ENCODE measurements at places on chromosomes 1 and 21. TPM values are rescaled to one million over a fixed set of nuclear protein-coding genes. Genes with fewer than 3 reads are reported as not detected.

GRCh38 chr1:160438317-160438918, 38.1 kb downstream of the VANGL2 start:
- no peak overlapping the region for H3K27ac ChIP-seq
- DNase-seq = no peak
- H3K4me3 ChIP-seq = no peak overlapping the region

- no peak for DNase-seq
- H3K27ac ChIP-seq = no peak overlapping the region
- no peaks in the 10 kb centered on the region for H3K36me3 ChIP-seq
- H3K27me3 ChIP-seq = no peaks in the 10 kb centered on the region
- H3K4me1 ChIP-seq = no peaks in the 10 kb centered on the region
Observed at GRCh38 chr1:191134796-191135195, 657.1 kb upstream of the BRINP3 start.

- DNase-seq = no peak
- H3K27ac ChIP-seq = peak overlapping the region; percentile 99
- H3K27me3 ChIP-seq = no peaks in the 10 kb centered on the region
- H3K4me1 ChIP-seq = peaks cover 32% of the 10 kb centered on the region
Observed at GRCh38 chr1:154219541-154219940, 1.2 kb upstream of the UBAP2L start.

- DNase-seq = no peak
- no peaks in the 10 kb centered on the region for H3K4me1 ChIP-seq
- H3K36me3 ChIP-seq = no peaks in the 10 kb centered on the region
- no peak overlapping the region for H3K27ac ChIP-seq
- H3K4me3 ChIP-seq = no peak overlapping the region
Observed at GRCh38 chr1:7561331-7561921, 209.7 kb upstream of the VAMP3 start.

GRCh38 chr1:53582211-53583020, 123.2 kb downstream of the DMRTB1 start:
- no peaks in the 10 kb centered on the region for H3K27me3 ChIP-seq
- no peak overlapping the region for H3K27ac ChIP-seq
- no peak overlapping the region for H3K4me3 ChIP-seq
- H3K36me3 ChIP-seq = no peaks in the 10 kb centered on the region

The EXTL2 gene
- 95.2 TPM for polyA plus RNA-seq

DNA sequence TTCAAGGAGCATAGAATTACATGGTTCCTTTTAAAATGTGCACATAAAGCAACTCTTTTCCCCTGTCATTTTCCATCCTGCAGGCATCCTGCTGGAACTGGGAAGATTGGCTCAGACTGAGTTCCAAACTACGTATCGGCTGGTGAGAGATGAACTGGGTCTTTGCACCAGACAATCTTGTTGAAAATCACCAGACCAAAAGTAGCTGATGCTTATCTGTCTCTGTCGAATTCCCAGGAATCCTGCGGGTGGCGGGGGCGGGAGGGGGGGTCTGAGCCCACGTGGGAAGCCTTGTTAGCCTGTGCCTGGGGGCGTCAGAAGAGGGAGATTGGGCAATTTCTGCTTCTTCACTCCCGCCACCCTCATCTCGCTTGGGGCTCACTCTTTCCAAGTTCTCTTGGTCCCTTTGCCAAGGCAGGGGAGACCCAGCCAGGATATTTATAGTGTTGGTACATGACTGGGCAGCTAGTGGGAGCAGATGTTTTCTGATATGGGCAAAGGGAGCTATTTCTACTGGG, 90.1 kb upstream of the SLC25A33 start:
- H3K27me3 ChIP-seq = no peaks in the 10 kb centered on the region
- DNase-seq = no peak
- no peaks in the 10 kb centered on the region for H3K36me3 ChIP-seq

- DNase-seq = no peak
- peaks cover 32% of the 10 kb centered on the region for H3K4me1 ChIP-seq
- H3K27ac ChIP-seq = no peak overlapping the region
- H3K27me3 ChIP-seq = no peaks in the 10 kb centered on the region
Observed at GRCh38 chr1:18943914-18944572, 12.4 kb downstream of the IFFO2 start.

The SHISAL2A gene
- 0.70 TPM for polyA plus RNA-seq

The CFAP45 gene
- polyA plus RNA-seq = 8.0 TPM

DNA sequence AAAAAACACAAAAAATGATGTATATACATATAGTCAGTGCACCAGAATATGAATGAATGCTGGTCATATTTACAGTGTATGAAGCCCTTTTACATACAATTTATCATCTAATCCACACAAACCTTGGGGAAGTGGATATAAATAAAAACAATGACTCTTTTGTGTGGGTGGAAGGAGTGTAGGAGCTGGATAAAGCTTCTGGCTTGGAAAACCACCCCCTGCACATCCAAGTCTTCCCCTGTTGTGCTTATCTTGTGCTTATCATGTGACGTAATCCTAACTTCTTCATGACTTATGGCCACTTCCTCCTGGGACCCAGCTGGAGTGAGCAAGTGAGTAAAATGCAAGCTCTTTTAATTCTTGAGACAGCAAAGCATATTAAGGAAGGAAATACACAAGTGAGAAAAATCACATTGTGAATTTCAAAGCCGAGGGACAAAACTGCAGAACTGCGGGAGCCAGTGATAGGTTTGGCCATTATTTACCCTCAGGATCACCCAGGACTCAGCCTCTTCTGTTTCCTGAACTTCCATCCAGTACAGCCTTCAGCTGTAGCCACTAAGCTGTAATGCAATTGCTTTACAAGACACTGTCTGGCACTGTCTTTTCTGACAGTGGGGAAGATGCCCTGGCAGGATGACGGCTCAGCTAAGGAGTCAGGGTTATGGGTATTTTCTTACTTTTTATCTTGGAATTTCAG, 104.0 kb upstream of the PPM1J start:
- no peak for DNase-seq
- H3K27ac ChIP-seq = no peak overlapping the region
- H3K36me3 ChIP-seq = no peaks in the 10 kb centered on the region
- no peaks in the 10 kb centered on the region for H3K4me1 ChIP-seq
- no peak overlapping the region for H3K4me3 ChIP-seq
- no peaks in the 10 kb centered on the region for H3K27me3 ChIP-seq

- H3K4me1 ChIP-seq = no peaks in the 10 kb centered on the region
- no peaks in the 10 kb centered on the region for H3K36me3 ChIP-seq
- no peak overlapping the region for H3K27ac ChIP-seq
Observed at GRCh38 chr21:16550917-16551741, 821.3 kb downstream of the USP25 start.
